ENCODE measurements at places on chromosomes 11 and 22.
A peak's percentile ranks its signal among the peaks of the same experiment; 100 is the strongest.

GRCh38 chr11:41519696-41520095, 60.2 kb upstream of the LRRC4C start:
- DNase-seq, result no peak

- DNase-seq, result no peak
Observed at GRCh38 chr11:8586805-8587204, 7.2 kb downstream of the STK33 start.

GRCh38 chr11:1260023-1260501, 37.2 kb downstream of the MUC5B start:
- peak; percentile 49 for DNase-seq

- DNase-seq, result no peak
Observed at GRCh38 chr11:37748641-37749040, 1150.6 kb upstream of the RAG2 start.

GRCh38 chr11:15309296-15309695, 194.6 kb downstream of the INSC start:
- no peak for DNase-seq

DNA sequence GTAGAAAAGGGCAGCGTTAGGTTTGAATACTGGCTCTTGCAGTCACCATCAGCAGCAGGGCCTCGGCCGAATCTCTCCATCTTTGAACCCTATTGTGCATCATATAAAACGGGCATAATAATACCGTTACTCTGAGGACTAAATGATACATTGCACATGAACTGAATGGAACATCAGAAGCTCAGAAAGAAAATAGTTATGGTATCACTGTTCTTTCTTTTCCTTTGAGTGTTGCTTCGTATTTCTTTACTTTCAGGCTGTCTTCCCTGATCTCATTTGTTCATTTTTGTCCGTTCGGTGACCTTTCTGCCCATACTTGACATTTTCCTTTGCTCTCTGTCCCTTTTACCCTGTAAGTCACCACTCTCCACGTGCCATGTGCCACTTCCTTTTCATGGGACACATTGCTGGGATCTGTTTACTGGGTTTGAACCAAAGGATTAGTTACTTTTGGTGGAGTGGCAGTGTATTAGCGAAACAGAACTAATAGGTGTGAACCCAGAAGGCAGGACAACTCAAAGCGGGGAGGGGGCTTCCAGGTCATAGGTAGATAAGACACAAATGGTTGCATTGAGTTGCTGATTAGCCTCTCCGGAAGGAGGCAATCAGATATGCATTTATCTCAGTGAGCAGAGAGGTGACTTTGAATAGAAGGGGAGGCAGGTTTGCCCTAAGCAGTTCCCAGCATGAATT, 717 bp upstream of the ZNF202 start:
- peak; percentile 28 for DNase-seq

DNA sequence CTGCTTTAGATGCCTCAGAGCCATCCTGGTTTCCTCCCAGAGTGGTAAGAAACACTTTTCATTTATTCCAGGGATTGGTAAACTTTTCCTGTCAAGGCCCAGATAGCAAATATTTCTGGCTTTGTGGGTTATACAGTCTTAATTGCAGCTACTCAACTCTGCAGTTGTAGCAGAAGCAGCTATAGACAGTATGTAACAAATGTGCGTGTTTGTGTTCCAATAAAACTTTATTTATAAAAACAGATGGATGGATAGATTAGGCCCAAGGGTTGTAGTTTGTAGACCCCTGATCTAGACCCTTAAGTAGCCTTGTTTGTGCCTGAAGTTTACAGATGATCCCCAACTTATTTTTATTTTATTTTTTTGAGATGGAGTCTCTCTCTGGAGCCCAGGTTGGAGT, 17.9 kb downstream of the NNMT start:
- DNase-seq, result no peak

GRCh38 chr11:86688398-86689179, 16.2 kb upstream of the ME3 start:
- no peak for DNase-seq

- no peak for DNase-seq
Observed at GRCh38 chr22:49137206-49137840, 690.4 kb downstream of the BRD1 start.

GRCh38 chr11:12556155-12556554, 118.1 kb upstream of the TEAD1 start:
- DNase-seq, result no peak

- DNase-seq, result no peak
Observed at GRCh38 chr11:122743097-122743741, 87.7 kb downstream of the UBASH3B start.
